ENCODE measurements at places on chromosomes 16 and 17. TPM values are rescaled to one million over a fixed set of nuclear protein-coding genes. Genes with fewer than 3 reads are reported as not detected.
A peak's percentile ranks its signal among the peaks of the same experiment; 100 is the strongest.

DNA sequence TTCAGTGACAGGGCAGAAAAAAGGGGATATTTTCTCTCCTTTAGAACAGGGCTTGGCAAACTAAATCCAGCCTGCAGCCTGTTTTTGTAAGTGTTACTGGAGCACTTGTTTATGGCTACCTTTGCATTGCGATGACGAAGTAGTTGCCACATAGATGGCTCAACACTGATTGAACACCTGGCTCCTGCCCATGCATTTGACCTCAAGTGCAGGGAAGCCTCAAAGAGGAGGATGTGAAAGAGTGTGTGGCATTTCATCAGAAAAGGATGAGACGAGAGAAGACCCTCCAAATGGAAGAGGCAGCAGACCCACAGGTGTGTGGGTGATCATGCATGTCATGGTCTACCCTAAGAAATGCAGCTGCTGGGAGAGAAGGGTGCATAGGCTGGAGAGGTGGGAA, 32.7 kb upstream of the IRX5 start:
- no peak for DNase-seq

GRCh38 chr16:84788920-84789391, 30.8 kb upstream of the CRISPLD2 start:
- DNase-seq, result no peak

- no peak for DNase-seq
Measured at GRCh38 chr17:39808409-39808997, 55.6 kb downstream of the IKZF3 start.

GPR142 gene
- total RNA-seq, result not detected

DNA sequence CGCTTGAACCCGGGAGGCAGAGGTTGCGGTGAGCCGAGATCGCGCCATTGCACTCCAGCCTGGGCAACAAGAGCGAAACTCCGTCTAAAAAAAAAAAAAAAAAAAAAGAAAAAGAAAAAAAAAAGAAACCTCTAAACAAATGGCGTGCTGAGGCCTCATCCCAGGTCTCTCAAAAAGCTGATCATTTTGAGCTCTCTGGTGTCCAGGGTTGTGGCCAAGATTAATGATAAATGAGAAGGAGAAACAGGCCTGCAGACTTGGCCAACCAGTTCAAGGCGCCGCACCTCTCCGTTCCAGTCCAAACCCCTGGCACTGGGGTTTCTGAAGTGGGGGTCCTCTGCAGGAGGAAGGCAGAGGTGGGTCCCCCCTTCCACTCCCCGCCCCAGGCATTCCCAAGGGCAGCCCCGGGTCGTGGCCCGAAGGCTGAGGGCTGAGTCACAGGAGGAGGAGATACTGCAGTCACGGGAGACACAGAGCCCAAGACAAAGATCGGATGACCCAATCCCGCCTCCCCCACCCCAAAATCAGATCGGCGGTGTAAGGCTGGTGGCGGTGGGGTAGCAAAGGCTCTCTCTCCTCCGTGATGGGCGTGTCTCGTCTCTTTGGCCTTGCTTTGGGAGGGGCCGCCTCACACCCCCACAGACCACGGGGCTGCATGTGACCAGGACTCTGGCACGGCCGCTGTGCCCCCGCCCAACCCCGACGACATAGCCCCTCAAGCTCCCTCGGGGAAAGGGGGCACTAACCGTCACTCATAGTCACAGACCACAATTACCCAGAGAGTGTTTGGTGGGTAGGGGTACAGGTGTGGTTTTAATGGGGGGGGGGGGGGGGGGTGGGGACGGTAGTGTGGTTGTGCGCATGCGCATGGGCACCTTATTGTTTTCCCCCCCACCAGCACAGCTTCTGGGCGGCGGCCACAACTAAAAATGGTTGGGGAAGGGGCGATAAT, 1.1 kb downstream of the VAT1 start:
- peak; percentile 77 for DNase-seq

TRPV3 gene
- 18.2 TPM for total RNA-seq

GRCh38 chr16:59701963-59702930, 968.1 kb upstream of the GOT2 start:
- DNase-seq, result no peak

DNA sequence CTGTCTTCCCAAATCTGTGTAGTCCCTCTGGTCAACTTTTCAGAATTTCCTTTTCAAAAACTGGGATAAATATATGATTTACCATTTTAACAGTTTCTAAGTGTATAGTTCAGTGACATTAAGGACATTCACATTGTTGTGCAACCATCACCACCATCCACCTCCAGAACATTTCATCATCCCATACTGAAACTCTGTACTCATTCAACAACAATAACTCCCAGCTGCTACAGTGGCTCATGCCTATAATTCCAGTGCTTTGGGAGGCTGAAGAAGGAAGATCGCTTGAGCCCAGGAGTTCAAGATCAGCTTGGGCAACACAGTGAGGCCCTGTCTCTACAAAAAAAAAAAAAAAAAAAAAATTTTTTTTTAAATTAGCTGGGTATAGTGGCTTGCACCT, 131.0 kb downstream of the AATF start:
- no peak for DNase-seq

DNA sequence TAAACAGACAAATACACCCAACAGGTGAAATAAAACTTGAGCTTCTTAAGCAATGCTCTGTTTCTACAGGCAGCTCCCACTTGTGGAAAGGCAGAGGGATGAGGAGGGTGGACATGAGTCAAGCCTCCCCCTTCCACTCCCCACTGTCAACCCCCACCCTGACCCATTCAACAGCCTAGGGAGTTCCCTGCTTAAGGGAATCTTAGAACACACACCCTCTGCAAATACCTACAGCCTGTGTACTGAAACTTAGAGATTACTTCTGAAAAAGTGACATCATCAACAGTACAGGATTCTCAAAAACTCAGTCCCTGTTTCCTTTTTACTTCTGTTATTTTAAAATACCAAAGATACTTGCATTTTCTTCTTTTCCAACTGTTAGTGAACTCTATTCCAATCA, 345.4 kb downstream of the SOX9 start:
- DNase-seq, result no peak

GRCh38 chr16:73390936-73391335, 343.0 kb upstream of the ZFHX3 start:
- DNase-seq, result no peak

DNA sequence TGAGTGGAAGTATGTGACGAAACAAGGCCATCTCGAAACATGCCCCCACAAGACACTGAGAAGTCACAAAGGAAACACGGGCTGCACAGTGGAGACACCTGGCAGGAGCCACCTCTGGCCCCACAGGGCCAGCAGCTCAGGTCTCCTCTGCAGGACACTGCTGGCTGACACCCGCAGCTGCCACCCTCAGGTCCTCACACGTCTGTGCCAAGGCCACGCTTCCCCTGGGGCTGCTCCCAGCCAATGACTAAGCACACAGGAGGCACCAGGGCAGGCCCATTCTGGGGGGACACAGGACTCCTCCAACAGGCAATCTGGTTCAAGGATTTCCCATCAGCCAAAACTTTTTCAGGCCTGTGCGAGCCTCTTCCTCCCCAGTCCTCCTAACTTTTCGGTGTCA, 36.4 kb downstream of the MBTPS1 start:
- DNase-seq, result no peak

- DNase-seq, result no peak
Measured at GRCh38 chr17:61276806-61277205, 122.8 kb upstream of the TBX2 start.

GRCh38 chr16:77332792-77333191, 102.0 kb downstream of the ADAMTS18 start:
- DNase-seq, result no peak

DNA sequence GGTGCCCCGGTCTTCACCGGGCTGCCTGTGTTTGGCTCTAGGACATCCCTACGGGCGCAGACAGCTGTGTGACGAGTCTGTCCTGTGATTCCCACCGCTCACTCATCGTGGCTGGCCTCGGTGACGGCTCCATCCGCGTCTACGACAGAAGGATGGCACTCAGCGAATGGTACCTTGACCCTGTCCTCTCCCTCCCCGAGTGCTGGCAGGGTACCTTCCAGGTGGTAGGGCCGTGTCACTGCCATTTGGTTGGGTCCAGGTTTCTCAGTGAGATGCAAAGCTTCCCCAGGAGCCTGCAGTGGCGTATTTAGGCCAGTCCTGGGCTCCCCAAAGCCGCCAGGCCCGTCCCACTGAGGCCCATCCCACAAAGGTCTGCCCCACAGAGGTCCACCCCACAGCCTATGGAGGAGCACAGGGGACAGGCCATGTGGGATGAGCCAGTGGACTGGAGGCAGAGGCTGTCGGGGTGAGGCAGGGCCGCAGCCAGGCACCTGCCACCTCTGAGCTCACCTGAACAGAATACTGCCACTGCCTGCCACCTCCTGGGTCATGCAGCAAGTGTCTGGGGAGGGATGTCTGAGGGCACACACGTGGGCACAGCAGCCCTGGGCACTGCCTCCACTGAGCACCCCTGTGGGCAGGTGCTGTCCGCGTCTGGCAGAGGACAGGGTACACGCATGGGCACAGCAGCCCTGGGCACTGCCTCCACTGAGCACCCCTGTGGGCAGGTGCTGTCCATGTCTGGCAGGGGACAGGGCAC, 31.4 kb upstream of the CHMP6 start:
- DNase-seq, result no peak

- DNase-seq, result no peak
Measured at GRCh38 chr17:38969281-38969680, 2.1 kb upstream of the FBXO47 start.

- no peak for DNase-seq
Measured at GRCh38 chr16:26645614-26646013, 421.1 kb upstream of the C16orf82 start.

- DNase-seq, result peak; percentile 65
Measured at GRCh38 chr16:56871172-56871593, 6.2 kb downstream of the SLC12A3 start.

DNA sequence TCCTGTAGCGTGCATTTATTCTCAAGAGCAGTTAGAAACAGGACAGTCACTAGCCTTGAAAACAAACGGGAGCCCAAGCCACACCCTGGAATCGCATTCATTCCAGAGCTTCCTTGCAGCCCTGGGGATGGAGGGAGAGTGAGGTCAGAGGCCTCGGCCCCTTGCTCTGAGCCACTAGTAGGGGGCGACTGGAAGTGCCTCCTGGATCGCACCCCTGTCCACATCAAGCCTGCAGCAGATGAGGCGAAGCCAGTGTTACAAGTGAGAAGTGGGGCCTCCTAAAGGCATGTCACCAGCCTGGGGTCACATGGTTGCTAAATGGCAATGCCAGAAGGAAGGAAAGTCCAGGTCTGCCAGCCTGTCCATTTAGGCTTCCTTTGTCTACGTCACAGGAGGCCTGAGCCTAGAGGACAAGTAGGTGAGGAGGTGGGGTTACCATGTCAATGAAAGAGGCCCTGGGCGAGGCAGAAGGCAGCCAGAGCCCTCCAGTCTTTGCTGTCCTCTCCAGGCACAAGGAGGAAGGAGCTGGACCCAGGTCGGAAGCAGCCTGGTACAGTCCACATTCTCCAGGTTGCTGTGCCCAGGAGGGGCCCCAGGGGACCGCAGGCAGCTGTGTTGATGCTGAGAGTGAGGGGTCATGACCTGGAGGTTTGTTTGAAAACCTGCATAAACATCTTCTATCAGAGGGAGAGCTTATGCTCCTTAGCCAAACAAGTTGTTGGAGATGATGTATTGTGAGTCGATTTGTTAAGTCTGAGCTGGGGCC, 3.0 kb upstream of the RCVRN start:
- DNase-seq, result no peak

DNA sequence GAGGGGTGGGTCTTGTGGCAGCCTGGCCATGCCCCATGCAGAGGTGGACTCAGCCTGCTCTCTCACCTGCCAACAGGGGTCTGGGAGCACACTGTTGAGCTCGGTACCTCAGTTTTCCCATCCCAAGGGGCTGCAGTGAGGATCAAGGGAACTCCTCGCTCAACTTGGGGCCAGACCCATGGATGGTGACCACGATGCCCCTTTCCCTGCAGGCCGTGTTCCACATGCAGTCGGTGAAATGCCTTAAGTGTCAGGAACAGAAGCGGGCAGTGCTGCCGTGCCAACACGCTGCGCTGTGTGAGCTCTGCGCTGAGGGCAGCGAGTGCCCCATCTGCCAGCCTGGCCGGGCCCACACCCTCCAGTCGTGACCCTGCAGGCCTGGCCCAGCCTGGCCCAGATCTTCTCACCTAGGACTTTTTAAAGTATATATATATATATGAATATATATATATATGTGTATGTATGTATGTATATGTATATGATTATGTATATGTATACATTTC, 20.1 kb downstream of the UNC13D start:
- DNase-seq, result no peak

CA5A gene
- total RNA-seq, result 0.27 TPM

DNA sequence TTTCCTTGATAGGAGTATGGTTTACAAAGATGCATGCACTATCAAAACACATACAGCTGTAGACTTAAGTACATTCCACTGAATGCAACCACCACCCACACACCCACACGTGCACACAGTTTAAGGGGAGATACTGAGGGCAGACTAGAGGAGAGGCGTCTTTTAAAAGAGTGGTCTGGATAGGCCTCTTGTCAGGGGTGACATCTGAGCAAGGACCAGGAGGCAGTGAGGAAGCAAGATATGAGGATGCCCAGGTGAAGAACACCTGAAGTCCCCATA, 12.6 kb downstream of the MPHOSPH6 start:
- no peak for DNase-seq

HBA2 gene
- 217 TPM for total RNA-seq

GRCh38 chr17:33628500-33629346, 335.6 kb upstream of the ASIC2 start:
- no peak for DNase-seq

- no peak for DNase-seq
Measured at GRCh38 chr17:8831234-8831849, 32.2 kb upstream of the MFSD6L start.

- DNase-seq, result no peak
Measured at GRCh38 chr16:80739523-80739922, 64.9 kb downstream of the CDYL2 start.

NPIPB6 gene
- 5.8 TPM for total RNA-seq

- DNase-seq, result no peak
Measured at GRCh38 chr17:55806745-55807495, 56.1 kb downstream of the PCTP start.

- peak; percentile 100 for DNase-seq
Measured at GRCh38 chr17:7306911-7307685, at the start of gene EIF5A. TSS of gene EIF5A (plus strand) at chr17:7307628. CDS start at chr17:7309636, 2,008 bp downstream.

TNK1 gene
- total RNA-seq, result 11.7 TPM

DNA sequence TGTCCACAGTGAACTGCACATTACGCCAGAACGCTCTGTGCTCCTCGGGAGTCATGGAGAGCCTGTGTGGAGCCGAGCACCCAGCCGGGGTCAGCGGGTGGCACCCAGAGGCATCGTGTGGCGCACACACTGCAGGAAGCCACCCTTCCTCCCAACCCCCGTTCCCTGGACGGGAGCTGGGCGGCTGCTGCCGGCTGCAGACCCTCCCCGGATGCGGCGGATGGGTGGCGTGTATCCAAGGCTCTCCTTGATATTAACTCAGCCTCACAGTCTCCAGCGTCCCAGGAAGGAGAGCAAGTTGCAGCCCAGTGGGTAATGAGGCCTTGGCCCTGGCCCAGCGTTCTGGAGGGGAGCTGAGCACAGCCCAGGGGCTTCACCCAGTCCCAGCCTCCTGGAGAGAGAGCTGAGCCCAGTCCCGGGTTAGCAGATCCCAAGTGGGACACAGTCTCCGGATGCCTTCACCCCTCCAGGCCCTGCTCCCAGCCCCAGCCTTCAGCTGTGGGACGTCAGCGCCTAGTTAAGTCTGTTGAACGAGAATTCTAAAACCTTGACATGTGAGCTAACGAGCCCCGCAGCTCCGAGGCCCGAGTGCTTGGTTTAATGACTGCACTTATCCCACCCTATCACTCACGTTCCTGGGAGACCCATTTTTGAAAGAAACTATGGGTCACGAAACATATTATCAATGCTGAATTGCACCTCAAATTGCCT, 86.6 kb downstream of the TBC1D16 start:
- no peak for DNase-seq

TTYH2 gene
- total RNA-seq, result 3.8 TPM
